ENCODE measurements at places on chromosomes 12 and 14. TPM values are rescaled to one million over a fixed set of nuclear protein-coding genes. Genes with fewer than 3 reads are reported as not detected.

GRCh38 chr14:61644834-61645233 is 50.5 kb upstream of the HIF1A start:
- no peak for DNase-seq

GRCh38 chr14:48890333-48890732 is 695.8 kb downstream of the RPS29 start:
- DNase-seq = no peak

DNA sequence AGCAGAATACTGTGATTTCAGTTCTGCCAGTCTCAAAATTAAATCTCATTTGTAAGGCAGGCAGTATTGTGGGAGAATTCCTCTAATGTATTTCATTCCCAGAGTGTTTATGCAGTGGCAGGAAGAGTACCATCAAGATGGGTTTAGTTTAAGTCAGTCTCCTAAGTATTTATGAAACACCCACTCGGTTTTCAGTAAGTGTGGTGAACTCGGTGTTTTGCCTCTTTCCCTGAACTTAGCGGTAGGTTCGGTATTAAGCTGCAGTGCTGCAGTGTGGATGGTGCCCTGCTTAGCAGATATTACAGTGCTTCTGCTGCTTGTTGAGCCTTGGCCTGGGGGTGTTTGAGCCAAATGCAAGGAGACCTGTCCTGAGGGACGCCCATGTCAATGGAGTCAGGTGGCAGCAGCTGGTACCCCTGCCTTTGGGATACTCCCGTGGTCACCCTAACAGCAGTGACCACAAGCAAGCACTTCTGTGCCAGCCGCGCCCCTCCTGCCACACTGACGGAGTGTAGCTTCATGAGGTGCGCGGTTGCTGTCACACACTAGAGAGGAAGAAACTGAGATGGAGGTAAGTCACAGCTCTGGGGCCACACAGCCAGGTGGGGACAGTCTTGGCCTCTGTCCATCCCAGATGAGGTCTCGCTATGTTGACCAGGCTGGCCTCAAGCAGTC is 15.8 kb downstream of the COA8 start:
- DNase-seq = no peak

DNA sequence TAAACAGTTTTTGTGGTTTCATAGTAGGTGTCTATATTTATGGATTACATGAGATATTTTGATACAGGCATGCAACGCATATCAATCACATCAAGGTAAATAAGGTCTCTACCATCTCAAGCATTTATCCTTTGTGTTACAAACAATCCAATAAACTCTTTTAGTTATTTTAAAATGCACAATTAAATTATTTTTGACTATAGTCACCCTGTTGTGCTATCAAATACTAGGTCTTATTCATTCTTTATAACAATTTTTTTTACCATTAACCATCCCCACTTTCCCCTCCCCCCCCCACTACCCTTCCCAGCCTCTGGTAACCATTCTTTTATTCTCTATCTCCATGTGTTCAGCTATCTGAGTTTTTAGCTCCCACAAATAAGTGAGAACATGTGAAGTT is 175.7 kb upstream of the FBXO33 start:
- DNase-seq = no peak

GRCh38 chr12:117513353-117513752 is 151.9 kb upstream of the NOS1 start:
- no peak for DNase-seq

Gene B4GALNT3
- 14.1 TPM for total RNA-seq

- DNase-seq = no peak
Observed at GRCh38 chr12:50222275-50222783, 55.2 kb upstream of the CERS5 start.

GRCh38 chr14:79166171-79166570 is 996.0 kb downstream of the NRXN3 start:
- no peak for DNase-seq

DNA sequence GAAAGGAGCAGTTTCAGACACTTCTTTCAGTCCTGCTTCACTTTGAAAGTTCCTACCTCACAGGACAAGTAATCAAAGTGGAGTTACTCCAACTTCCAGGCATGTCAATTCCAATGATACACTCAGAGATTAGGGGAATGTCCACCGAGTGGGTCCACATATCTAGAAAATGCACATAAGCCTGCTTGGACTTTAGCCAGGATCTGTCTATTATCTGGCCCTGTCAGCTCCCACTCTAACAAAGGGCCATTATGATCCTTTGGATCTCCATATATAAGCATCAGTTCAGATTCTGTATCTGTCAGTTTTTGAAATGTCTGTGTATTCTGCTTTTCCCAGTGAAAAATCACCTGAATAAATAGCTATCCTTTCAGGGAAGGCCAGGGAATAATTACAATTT is 112.9 kb upstream of the ATXN7L3B start:
- no peak for DNase-seq

DNA sequence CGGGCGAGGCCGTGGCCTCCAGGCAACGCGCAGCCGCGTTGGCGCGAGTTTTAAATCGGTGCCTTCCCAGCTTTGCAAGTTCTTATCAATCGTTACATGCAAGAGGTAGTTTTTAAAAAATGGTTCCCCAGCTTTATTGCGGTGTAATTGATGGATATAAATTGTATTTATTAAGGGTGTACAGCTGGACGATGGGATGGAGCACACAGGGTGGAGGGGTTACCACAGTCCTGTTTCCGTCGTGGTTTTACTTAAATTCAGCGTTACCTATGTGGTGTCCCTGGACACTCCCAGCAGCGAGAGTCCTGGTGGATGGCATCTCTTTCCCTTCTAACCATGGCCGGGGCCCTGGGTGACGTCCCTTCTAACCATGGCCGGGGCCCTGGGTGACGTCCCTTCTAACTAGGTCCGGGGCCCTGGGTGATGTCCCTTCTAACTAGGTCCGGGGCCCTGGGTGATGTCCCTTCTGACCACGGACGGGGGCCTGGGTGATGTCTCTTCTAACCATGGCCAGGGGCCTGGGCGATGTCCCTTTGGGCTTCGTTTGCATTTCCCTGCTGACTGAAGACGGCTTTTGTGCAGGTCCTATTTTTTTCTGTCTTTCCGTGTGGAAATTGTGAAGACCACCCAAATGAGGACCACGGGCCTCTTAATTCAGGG is 97.9 kb downstream of the TNFAIP2 start:
- no peak for DNase-seq

Gene MGST1
- total RNA-seq = 11.3 TPM

GRCh38 chr12:54641554-54641953 is 6.6 kb downstream of the DCD start:
- no peak for DNase-seq

DNA sequence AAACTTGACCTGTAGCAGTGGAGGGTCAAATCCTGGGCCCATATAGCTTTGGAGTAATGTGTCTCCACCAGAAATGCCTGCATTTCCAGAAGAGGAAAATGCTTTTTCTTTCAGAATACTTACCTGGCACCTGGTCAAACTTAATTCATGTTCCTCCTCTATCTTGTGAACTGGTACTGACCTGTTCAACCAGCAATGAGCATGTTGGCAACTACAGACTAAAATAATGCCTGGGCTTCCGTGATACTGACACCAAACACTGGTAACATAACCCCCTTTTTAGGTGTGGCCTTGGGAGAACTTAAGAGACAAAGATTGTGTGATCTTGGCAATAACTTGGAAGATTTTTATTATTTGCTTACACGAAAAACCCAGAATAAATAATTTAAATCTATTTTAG is 23.8 kb upstream of the MGST1 start:
- DNase-seq = no peak

GRCh38 chr12:64160711-64161060 is 61.4 kb downstream of the KICS2 start:
- DNase-seq = no peak

Gene GPX2
- total RNA-seq = not detected

- no peak for DNase-seq
Observed at GRCh38 chr12:122880155-122880667, 15.7 kb downstream of the VPS37B start.

- no peak for DNase-seq
Observed at GRCh38 chr14:34619471-34619870, 10.5 kb downstream of the SNX6 start.
